ENCODE measurements at places on chromosomes 7 and 10.

DNA sequence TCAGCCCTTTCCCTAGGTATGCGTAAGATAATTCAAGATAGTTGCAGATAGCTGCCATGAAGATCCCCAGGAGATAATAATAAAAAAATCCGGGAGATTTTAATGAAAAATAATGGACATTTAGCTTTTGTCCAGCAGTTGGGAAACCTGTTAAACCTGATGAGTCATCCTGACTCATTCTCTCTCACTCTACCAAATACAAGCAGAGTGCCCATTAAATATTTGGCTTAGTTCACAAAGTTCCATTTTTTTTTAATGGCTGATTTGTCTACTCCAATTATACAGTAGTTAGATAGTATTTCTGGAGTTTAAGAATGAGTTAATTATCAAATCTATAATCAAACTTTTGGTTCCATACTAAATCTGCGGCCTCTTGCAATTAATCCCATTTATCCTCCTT lies 2.1 kb upstream of the SHTN1 start:
- DNase-seq, result no peak

DNA sequence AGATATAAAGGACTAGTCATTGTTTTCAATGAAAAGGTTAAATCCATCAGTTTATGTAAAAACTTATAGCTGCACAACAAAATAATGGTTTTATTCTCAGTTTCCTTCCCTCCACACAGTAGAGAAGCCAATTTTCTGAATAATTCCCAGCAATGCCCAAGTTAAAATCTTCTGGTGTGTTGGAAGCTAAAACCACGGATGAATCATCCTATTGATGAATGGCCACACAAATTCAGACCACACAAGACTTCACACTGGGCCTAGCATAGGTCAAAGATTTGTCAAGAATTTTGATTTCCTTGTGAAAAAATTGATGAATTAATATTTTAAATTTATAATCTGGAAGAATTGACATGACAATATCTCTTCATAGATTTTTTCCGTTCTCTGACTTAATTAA lies 617.6 kb downstream of the INHBA start:
- no peak for DNase-seq

DNA sequence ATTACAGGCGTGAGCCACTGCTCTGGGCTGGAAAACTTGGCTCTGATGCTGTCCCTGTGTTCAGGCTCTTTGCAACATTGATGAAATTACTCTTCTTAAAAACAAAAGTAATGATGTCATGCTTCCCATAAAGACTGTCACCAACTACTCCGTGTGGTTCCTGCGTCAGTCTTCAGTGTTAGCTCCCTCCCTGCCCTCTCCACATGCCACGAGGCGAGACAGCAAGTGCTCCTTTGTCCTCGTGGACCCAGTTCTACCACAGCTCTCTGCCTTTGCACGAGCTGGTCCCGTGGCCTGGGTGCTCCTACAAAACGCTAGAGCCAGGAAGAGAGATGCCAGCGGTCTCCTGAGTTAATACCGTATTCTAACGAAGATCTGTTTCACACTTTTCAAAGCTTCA lies 194.5 kb downstream of the SDK1 start:
- DNase-seq, result peak; percentile 13

- DNase-seq, result no peak
Measured at GRCh38 chr10:48556065-48556464, 48.8 kb downstream of the ARHGAP22 start.

- DNase-seq, result no peak
Measured at GRCh38 chr7:4613846-4614548, 68.1 kb upstream of the FOXK1 start.

DNA sequence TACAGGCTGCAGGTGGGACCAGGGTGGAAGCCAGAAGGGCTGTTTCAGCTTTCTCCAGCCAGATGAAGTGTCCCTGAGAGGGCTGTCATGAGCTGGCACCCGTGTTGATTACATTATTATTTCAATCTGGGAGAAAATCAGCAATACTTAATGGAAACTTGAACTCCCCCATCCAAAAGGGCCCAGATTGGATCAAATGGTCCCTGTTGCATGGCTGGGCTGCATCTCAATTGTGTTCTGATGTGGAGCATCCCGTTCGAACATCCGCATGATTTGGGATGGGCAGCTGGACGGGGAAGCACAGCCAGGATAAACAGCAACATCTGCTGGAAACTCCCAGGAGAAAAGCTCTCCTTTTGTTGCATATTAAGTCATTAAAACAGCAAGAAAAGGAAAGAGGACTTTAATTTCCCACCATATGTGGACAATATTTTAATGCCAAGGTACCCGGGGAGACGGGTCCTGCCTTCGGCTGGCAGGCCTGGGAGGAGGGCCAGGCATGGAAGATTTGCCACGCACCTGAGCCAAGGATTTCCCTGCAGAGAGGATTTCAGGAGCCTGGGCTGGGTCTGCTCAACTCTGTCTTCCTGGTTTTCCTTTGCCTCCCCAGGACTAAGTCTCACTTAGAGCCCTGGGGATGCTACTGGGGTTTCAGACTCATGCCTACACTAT lies 52.4 kb downstream of the NPTX2 start:
- DNase-seq, result peak; percentile 51

DNA sequence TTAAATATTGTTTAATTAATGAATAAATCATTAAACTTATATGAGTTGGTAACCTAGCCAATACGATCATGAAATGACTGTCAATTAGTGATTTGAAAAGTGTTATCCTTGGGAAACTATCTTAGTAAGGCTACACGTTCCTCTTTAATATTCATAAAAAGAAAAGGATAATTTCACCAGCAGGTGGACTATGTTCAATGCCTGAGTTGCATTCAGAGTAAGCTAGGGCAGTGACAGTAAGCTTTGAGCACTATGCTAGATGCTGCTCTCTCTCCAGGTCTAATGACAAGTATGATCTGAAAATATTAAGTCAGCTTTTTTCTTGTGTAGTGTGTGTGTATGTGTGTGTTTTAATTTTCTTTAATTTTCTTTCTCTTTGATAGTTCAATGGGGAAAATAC lies 486.3 kb upstream of the PCDH15 start:
- DNase-seq, result no peak

DNA sequence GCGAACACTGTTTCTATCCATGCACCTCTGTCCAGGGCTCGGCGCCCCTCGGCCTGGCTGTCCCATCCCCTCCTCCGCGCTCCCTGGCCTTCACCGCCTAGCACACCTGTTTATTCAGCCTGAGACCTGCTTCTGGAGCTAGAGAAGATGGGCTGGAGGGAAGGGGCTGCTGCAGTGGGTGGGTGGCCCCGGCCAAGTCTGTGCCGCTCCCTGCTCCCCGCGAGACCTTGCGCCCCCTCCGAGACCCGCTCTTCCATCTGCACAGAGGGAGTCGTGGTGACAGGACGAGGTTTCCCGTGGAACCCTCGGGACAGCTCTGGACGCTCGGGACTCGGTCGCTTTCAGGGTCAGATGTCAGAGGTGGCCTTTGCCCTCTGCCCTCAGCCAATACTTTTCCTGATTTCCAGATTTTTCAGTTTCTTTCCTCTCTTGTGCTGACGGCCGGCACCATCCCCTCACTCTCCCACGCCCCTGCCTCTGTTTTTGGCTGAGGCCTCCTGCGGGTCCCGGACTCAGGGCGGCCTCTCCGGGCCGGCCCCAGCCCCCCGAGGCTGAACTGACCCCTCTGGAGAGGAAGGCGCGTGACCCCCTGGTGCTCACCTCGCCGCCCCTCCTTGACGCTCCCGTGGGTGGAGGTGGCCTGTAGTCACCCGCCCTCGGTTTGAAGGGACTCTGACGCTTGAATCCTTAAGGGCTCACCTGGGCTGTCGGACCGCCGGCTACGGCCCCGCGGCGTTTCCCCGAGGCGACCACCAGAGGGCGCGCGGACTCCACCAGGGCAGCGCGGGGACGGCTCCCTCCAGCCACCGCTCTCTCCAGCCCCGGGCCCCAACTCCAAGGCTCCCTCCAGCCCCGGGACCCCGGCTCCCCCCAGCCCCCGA lies 15.6 kb downstream of the SHH start:
- DNase-seq, result peak; percentile 57

GRCh38 chr10:62681211-62681940 lies 123.1 kb upstream of the ADO start:
- DNase-seq, result no peak

- no peak for DNase-seq
Measured at GRCh38 chr10:35903021-35903420, 260.9 kb upstream of the FZD8 start.

GRCh38 chr7:119964788-119965542 lies 308.0 kb upstream of the KCND2 start:
- DNase-seq, result no peak

DNA sequence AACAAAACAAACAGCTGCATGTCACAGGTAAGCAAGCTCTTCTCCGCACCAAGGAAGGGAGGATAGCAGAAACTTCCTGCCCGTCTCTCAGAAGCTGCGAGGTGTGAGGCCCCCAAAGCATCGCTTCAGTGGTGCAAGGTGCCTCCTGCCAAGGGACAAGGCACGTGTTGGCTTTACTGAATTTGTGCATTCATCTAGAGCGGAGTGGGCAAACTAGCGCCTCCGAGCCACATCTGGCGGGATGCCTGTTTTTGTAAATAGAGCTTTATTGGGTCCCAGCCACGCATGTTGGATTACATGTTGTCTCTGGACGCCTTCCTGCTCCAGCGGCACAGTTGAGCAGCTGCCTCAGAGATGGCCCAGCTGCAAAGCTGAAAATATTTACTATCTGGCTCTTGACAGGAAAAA lies 27.7 kb downstream of the PHYH start:
- peak; percentile 66 for DNase-seq

- DNase-seq, result no peak
Measured at GRCh38 chr7:36441344-36442022, 51.8 kb downstream of the ANLN start.

DNA sequence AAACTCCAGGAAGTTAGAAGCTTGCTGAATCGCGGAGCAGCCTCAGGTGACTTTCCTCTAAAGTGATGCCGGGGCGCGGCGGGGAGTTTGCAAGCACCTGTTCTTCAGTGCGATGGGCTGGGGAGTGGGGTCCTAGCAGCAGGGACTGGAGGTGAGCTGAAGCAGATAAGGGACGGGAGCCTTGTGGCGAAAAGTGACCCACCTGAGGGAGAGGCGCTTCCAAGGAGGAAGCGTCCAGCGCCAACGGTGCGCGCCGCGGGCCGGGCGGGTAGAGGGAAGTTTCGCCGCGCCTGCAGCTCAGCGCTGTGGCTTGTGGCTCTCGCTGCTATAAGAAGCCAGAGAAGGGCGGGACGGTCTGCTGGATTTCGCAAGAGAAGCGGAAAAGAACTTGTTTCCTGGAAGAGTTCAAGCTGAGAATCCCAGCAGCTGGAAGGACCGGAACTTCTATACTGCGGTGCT lies at the start of gene STEAP4:
TSS of gene STEAP4 (minus strand) at position 305 of the 459 bp plus-strand sequence. CDS start 22,625 bp downstream, outside the sequence.
- peak; percentile 60 for DNase-seq

DNA sequence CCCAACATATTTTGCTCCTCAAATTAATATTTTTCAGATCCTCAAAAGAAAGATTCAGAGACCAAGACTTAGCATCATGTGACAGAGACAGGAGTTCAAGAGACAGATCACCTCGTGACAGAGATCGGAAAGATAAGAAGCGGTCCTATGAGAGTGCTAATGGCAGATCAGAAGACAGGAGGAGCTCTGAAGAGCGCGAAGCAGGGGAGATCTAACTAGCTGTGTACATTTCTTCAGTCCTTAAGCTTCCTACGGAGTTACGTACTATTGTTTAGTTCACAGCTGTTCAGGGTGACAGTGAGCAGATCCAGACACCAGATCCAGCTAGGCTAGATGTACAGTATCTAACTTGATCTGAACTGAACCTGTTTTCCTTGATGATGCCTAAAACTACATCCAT lies 61.3 kb downstream of the KLRG2 start:
- DNase-seq, result no peak

GRCh38 chr10:119643306-119644204 lies 7.6 kb upstream of the BAG3 start:
- DNase-seq, result no peak

- DNase-seq, result no peak
Measured at GRCh38 chr10:58827381-58827780, 314.7 kb downstream of the BICC1 start.

DNA sequence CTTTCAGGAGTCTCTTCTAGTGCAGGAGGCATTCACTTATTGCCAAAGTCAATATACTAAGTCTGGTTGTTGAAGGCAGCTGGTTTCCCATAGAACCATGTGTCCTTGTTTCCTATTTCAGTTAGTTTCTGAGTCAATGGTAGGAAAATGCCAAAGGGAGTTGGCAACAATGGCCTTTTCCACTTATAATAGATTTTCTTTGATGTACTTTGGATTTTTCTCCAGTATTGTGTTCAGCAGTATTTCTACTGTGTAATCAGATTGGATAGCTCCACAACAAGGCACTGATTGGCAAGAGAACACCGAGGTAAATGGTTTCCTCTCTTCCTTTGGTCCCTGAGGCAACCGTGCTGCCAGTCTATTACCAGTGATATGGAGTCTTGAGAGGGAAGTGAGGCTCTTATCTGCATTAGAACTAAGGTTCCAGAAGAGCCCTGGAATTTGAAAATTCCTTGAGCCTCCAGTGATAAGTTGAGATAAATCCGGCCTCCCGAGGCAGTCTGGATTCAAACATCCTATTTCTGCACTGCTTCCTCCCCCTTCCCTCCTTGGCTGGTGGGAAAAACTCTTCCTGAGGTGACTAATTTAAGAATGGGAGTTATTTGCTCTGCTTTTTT lies 7.9 kb upstream of the SEPTIN7 start:
- no peak for DNase-seq

DNA sequence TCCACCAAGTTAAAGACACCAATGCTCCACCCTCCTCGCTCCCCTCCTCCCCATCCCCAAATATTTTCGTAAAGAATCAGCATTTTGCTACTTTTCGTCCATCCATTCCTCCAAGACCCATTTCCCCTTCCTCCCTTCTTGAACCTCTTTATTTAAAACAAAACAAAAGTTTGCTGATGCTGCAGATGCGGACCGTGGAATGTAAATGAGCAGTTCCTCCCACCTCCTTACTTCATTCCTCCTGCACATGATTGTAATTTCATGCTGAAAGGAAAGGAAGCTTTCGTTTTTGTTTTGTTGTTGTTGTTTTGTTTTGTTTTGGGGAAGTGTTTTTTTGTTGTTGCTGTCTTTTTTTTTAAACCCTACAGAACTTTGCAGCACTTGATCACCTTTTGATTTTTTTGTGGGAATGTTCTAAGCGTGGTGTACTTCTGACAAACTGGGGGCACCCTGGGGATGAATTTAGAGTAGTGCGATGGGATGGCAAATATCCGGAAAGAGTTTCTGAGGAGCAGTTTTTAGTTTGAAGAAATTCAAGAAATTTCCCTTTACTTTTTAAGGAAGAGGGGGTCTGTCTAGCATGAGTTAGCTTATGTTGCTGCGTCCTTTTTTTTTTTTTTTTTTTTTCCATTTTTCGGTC lies 177.3 kb downstream of the TCF7L2 start:
- DNase-seq, result peak; percentile 63

DNA sequence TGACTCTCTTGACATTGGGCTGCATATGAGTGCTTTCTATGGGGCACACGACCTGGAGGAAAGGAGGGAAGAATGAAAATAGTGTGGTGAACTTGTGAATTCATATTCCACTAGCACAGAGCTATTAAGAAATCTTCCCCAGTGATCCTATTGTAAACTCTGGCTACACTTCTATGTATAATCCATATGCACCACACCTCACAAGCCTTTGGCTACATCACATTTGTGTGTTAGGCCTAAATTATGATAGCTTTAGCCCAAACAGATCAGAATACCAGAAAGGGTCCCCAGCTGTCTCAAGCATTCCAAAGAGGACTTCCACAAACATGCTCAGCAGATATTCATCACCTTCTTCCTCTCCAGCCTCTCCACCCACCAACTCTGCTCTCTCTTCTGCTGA lies 9.7 kb upstream of the IFIT1B start:
- no peak for DNase-seq
